ENCODE measurements at places on chromosomes 5 and 9.

- DNase-seq, result no peak
These were observed 90.0 kb downstream of the ARRDC3 start for GRCh38 chr5:91293131-91293530.

DNA sequence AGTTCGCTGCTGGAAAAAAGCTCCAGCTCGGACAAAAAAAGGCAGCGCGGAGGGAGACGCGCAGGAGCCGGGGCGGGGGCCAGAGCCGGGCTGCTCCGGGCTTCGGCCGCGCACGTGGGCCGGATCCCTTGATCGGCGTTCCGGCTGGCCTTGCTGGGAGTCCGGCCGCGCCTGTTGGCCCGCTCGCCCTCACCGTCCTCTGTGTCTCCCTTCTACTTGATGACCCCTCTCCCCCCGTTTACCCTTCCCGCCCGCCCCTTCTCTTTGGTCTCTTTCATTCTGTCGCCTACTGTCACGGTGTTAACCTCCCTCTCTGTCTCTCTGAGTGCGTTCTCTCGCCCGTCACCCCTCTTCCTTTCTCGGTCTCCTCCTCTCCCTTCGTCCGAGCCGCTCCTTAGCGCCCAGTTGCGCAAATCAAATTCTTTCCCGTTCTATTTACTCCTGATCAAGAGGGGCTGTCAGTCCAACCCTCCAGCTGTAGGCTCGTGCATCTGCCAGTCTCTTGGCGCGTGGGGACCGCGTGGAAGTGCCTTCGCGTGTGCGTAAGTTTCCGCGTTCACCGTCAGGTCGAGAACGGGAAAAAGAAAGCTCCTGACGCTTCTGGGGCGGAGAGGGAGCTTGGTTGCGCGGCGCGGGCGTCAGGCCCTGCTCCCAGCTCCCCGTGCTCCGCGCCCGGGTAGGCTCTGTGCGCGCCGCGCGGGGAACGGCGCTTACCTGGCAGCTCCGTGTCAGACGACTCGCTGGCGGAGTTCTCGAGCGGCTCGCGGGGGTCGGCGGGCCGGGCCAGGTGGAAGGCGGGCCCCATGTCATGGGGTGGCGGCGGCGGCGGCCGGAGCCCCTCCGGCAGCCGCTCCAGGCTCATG lies 798 bp downstream of the PITX1 start:
- no peak for DNase-seq

DNA sequence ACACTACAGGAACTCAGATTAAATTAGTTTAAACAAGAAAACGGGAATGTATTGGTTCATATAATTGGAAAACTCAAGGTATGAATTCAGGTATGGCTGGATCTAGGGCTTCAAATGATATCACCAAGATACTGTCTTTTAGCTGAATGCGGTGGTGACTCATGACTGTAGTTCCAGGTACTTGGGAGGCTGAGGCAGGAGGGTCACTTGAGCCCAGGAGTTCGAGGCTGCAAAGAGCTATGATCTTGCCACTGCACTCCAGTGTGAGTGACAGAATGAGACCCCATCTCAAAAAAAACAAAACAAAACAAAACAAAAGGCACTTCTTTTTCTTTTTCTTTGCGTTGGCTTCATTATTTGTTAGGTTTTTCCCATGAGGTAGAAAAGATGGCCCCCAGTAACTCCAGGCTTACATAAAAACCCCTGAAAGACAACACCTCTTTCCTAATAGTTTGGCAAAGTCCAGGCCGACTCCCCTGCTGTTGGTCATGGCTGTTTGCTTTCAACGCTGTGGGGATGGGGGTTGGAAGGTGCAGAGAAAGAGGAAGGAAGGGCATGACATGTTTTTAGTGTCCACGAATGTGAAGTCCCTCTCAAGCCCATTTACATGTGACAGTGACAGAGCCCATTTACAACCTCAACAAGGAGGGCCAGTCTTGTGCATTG lies 39.8 kb upstream of the CRB2 start:
- DNase-seq, result no peak

- DNase-seq, result no peak
These were observed 17.0 kb upstream of the RPS23 start for GRCh38 chr5:82295144-82295543.

DNA sequence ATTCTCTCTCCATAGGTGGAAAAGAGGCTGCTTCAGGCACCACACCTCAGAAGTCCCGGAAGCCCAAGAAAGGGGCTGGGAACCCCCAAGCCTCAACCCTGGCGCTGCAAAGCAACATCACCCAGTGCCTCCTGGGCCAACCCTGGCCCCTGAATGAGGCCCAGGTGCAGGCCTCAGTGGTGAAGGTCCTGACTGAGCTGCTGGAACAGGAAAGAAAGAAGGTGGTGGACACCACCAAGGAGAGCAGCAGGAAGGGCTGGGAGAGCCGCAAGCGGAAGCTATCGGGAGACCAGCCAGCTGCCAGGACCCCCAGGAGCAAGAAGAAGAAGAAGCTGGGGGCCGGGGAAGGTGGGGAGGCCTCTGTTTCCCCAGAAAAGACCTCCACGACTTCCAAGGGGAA lies 16.4 kb downstream of the CD74 start:
- DNase-seq, result no peak

DNA sequence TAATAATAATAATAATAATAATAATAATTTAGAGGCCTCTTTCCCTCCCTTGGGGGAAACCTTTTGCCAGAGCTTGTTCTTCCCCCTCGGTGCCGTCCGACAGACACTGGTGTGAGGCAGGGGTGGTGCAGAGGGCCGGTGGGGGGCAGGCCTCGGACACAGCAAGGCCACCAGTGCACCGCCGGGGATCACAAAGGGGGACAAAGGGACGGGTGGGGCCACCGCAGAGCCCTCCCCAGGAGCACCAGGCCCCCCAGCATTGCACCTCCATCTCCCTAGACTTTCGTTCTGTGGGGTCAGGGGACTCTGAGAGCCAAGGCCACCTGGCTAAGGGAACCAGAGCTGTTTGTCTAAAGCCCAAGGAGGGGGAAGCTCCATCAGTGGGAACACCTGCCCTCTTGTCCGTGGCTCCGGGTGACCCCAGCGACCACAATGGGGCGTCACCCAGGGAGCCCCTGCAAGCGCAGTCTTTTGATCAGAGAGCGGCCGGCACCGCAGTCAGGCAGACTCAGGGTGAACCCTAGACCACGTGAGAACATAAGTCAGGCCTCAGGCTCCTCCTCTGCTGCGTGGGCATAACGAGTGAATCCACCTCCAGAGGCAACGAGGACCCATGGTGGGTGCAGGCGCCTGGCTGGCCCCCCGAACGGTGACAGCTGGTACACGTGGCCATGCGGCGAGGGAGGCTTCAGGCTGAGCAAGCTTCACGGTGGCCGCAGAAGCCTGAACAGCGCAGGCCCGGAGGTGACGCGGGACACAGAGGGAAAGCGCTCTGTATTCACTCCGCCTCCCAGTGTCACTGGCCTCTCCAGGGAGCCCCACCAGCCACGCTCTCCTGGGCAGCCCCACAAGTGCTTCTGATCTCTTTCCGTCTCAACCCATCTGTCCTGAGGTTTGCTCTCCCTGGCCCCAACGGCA lies 12.0 kb upstream of the QSOX2 start:
- no peak for DNase-seq

GRCh38 chr5:111404270-111404769 lies 108.0 kb downstream of the STARD4 start:
- no peak for DNase-seq

Measured in NCI-H510A (cell line).